ENCODE measurements at places on chromosomes 1 and 21.

- no peak for DNase-seq
Observed at GRCh38 chr1:115946116-115946515, 30.2 kb upstream of the SLC22A15 start.

GRCh38 chr1:54365398-54365797 is 40.8 kb downstream of the SSBP3 start:
- DNase-seq: no peak

GRCh38 chr1:218211241-218211640 is 73.9 kb upstream of the RRP15 start:
- DNase-seq: peak; percentile 26

DNA sequence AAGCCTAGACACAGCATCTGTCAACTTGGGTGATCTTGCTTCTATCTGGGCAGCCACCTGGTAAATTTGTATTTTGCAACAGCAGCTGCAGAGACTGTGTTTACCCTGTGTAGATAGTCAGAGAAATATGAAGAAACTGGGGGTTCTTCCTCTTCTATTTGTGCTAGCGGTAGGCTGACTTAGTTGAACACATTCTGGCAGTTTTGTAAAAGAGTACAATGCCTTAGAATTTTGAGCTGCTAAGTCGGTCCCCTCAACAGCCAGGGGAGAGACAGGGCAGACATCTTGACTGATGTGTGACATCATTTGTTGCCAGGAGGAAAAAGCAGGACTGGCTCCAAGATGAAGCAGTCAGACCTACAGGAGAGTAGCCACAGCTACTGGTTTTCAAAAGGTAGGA is 53.7 kb downstream of the KCNJ6 start:
- DNase-seq: peak; percentile 80

DNA sequence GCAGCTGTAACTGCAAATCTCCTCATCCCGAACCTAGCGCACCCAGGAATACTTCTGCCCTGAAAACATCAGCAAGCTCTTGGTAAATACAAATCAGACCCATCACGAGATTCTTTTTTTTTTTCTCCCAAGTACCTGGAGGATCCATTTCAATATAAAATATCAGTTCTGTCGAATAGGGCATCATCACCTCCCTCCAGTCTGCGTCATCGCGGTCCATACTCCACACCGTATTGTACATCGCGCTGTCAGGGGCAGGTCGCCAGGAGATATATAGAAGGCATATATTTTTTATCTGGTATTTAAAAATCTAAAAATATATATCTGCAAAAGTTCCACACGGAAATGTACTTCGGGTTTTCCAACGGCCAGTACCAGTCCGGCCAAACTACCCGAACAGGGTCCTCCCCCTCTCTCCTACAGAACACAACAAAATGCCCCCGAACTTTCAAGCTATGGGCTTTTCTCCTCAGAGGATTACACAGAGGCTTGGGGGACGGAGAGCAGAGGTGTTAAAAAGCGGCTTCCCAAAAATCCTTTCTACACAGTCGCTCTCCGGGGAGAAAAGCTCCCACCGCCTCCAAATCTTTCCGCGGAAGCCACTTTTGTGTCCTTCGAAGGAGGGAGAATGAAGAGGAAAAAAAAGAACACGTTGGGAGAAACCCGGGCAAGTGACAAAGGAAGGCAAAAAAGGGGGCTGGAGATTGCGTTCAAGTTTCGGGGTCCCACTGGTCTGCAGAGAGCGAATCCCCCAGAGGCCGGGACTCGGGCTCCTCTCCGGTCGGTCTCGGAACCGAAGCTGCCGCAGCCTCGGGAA is 509 bp downstream of the PIK3R3 start:
- peak; percentile 15 for DNase-seq

DNA sequence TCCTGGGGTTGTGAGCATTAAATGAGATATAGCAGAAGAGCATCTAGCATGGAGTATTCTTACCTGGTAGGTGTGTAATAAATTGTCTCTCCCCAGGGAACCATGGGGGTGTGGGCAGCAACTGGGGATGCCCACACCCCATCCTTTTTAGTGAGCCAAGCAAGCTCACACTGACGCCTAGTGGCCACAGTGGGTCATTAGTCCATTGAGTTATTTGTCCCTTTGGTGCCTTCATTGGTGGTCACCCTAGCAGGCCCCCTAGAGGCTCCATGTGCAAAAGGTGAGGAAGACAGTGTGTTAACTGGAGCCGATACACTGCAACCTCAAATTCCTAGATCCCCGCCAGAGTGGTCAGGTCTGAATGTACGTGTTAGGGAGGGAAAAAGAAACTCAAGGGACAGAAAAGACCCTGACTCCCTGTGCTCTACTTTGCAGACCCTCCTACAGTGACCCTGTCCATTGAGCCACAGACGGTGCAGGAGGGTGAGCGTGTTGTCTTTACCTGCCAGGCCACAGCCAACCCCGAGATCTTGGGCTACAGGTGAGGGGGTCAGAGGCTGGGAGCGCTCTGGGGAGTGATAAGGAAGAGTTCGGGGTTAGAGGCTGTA is 93.3 kb upstream of the CD1D start:
- DNase-seq: peak; percentile 33

- DNase-seq: no peak
Observed at GRCh38 chr1:26949926-26950319, 10.3 kb downstream of the KDF1 start.

DNA sequence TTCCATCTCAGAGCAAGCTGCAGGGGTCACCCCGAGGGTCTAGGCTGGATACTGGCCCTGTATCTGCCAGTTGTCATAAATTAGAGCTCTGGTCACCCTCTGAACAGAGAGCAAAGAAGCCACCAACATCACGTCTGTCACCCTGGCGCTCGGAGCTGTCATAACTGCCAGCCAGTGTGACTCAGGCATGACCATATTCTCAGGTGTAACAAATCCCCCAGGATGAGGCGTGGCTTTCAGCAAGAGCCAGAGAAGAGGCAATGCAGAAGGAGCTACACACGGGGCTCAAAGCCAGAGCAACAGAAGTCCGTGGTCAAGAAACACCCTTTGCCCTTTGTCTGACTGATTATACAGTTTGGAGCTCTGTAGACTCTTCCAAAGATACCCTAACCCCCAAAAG is 40.0 kb downstream of the PRAMEF20 start:
- DNase-seq: no peak

- DNase-seq: no peak
Observed at GRCh38 chr1:229388897-229389580, 44.9 kb downstream of the ACTA1 start.

- peak; percentile 11 for DNase-seq
Observed at GRCh38 chr1:223429313-223429731, 36.1 kb downstream of the CCDC185 start.

- no peak for DNase-seq
Observed at GRCh38 chr1:110425612-110426152, 18.2 kb upstream of the LAMTOR5 start.

DNA sequence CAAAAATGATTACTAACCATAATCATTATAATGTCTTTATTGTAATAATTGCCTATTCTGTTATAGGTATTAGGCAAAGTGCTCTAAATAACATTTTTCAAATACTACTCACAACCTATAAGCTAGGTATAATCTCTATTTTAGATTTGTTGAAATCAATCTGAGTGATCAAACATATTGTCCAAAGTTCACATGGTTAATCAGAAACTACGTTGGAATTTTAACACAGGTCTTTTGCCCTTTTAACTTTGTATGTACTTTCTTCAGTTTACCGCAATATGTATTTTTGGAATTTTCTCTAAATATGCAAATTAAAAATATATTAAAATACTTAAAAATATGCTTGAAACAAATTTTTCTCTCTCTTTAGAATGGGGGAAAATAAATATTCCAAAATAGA is 1563.2 kb downstream of the KCNT2 start:
- no peak for DNase-seq

GRCh38 chr1:239833723-239834122 is 258.0 kb upstream of the FMN2 start:
- no peak for DNase-seq

DNA sequence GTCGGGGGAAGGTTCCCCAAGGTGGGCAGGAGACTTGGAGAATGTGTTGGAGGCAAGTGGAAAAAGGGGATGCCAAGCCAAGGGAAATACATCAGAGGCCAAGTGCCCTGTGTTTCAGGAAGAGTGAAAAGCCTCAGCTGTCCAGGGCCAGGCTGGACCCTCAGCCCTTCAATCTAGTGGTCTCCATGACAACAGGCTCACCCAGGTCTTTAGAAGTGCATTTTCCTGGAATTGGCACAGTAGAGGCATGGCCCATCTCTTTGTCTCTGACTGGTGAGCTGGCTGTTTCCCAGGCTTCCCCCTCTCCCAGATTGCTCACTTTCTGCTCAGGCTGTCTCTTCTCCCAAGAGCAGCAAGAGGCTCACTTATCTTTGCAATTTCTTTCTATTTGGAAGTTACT is 10.4 kb upstream of the RHBG start:
- no peak for DNase-seq

GRCh38 chr1:52355847-52356505 is 10.0 kb downstream of the CC2D1B start:
- no peak for DNase-seq
